ENCODE measurements at places on chromosomes 16 and 17. TPM values are rescaled to one million over a fixed set of nuclear protein-coding genes. Genes with fewer than 3 reads are reported as not detected.
A peak's percentile ranks its signal among the peaks of the same experiment; 100 is the strongest.

- no peak for DNase-seq
These were observed 1.6 kb upstream of the KRT34 start for GRCh38 chr17:41383690-41384089.

The TOM1L1 gene
- 53.9 TPM for total RNA-seq

The NPIPA2 gene
- 3.9 TPM for total RNA-seq

GRCh38 chr17:70855401-70856054, 686.2 kb downstream of the KCNJ2 start:
- DNase-seq = peak; percentile 20

GRCh38 chr16:15511759-15512487, 77.5 kb downstream of the BMERB1 start:
- no peak for DNase-seq

The EPX gene
- total RNA-seq = not detected

The CSHL1 gene
- total RNA-seq = not detected

Data from Panc1 (cell line).